ENCODE measurements at places on chromosomes 7 and 10.

DNA sequence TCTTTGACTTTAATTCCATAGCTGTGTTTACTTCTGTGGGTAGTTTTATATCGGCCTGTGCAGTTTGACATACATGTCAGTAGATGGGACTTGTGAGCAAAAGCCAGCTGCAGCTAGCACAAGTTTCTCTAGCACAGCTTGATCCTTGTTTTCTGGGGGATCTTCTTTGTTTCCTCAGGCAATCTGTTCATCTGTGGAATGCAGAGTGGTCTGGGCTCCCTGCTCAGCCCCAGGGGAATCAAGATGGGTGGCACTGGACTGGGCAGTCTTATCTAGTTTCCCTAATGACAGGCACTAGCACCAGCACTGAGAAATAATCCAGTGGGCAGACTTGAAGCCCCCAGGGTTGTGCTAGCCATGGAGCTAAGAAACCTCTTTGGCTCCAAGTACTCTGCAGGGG, 40.8 kb downstream of the CYP2C19 start:
- no peak for DNase-seq

- DNase-seq: no peak
These were observed 45.9 kb downstream of the C10orf71 start for GRCh38 chr10:49344840-49345239.

- no peak for DNase-seq
These were observed 448.1 kb downstream of the SORCS1 start for GRCh38 chr10:106716381-106716780.

DNA sequence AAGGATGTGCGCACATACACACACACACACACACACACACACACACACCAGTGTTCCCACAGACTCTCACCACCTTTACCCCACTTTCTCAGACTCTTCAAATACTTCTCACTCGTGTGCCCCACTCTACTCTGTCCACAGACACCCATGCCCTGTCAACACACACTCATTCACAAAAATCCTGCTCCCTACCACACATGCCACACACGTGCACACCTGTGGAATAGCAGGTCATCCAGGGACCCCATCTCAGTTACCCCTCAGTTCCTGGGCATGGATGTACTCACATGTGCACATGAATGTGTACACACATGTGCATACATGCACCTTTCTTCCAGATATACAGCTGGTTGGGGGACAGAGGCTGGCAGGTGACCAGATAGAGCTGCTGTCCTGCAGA, 142.9 kb downstream of the EMX2 start:
- no peak for DNase-seq

DNA sequence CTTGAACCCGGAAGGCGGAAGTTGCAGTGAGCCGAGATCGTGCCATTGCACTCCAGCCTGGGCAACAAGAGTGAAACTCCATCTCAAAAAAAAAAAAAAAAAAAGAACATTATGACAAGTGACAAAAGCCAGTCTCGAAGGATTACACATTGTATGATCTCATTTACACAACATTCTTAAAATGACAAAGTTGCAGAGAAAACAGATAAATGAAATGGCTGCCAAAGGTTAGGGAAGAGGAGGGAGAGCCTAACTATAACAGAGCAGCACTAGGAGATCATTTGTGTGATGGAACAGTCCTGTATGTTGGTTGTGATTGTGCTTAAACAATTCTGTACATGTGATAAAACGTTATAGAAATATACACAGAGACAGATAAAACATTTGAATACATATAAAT, 16.2 kb upstream of the CPVL start:
- DNase-seq: no peak

GRCh38 chr10:35324196-35324595, 12.1 kb upstream of the CCNY start:
- DNase-seq: no peak

DNA sequence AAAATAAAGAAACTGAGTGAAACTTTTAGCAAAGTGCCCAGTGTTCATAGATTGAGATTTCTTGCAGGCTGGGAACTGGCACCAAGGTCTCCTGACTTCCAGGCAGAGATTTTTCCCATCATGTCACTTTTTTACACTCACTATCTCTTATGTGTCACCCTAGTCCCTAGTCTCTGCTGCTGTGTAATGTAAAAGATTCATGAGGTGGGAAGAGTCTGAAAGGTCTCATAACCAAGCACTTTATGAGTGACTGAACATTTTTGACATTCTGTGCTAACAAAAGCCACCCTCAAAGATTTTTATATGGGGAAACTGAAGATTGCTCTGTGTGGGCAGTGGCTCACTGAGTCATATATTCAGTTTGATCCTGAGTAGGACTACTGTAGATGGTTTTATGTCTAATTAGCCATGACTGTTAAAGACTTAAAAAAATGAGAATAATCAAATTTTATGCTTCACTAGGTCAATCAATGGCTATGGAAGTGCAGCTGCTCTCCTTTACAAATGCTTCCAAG, 900.3 kb upstream of the SORCS1 start:
- DNase-seq: no peak

GRCh38 chr7:45434167-45434784, 139.9 kb upstream of the ADCY1 start:
- DNase-seq: no peak

DNA sequence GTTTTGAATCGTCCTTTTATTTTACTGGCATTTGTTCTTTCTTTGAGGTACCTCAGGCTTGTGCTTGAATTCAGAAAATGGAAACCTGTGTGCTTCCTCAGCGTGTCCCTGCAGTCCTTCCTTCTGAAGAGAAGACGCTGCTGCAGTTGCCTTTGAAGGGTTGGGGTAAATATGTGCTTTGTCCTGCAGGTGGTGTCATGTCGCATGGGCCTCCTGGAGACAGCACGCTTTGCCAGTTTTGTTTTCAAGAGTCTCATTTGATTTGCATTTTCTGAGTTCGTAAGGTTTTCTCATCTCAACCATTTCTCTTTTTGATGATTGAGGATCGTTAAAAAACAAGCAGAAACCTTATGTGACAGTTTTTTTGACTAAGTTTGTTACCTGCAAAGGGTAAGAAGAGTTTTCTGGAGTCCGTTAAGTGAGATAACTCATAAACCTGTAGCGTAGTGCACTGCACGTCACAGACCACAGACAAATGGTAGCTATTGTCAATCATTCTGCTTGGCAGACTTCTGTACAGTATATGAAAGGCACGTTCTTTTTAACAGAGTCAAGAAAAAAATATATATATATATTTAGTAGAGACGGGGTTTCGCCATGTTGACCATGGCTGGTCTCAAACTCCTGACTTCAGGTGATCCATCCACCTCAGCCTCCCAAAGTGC, 57.0 kb downstream of the CDC123 start:
- DNase-seq: peak; percentile 63

- DNase-seq: no peak
These were observed 33.1 kb upstream of the ADD3 start for GRCh38 chr10:109974504-109975191.

- no peak for DNase-seq
These were observed 281.4 kb upstream of the TAC1 start for GRCh38 chr7:97450516-97450915.

- DNase-seq: no peak
These were observed 79.3 kb downstream of the MKI67 start for GRCh38 chr10:128046953-128047290.

DNA sequence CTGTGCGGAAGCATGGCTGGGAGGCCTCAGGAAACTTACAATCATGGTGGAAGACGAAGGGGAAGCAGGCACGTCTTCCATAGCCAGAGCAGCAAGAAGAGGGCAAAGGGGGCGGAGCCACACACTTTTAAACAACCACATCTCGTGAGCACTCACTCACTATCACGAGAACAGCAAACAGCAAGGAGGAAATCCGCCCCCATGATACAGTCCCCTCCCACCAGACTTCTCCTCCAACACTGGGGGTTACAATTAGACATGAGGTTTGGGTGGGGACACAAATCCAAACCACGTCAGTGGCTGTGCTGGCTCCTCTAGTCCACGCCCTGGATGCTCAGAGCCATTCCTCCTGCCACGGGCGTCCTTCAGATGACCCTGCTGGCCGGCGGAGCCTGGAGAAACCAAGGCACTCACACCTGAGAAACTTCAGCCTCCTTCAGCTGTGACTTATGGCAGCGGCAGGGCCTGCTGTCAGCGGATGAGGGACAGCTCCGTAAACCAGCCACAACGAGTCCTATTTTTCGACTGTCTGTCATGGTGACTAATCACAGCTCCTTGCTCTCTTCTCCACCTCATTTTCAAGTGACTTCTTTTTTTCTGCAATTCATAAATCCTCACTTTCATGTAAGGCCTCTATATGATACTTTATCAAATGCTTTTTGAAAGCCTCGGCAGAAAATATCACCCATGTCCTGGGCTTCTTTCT, 167.9 kb upstream of the PFKP start:
- DNase-seq: no peak

- DNase-seq: no peak
These were observed 48.7 kb downstream of the BPGM start for GRCh38 chr7:134695321-134695860.

DNA sequence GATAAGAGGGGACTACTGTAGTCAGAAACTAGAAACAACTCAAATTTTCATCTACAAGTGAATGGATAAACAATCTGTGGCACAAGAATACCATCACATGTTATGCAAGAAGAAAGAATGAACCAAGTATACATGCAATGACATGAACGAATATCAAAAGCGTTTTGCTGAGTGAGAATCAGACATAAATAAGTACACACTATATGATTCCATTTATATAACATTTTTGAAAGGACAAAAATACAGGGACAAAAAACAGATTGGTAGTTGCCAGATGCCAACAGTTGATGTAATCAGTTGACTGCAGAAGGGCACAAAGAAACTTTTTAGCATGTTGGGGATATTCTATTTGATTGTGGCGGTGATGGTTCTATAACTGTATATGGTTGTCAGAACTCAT, 33.6 kb downstream of the CTNNA3 start:
- DNase-seq: no peak

DNA sequence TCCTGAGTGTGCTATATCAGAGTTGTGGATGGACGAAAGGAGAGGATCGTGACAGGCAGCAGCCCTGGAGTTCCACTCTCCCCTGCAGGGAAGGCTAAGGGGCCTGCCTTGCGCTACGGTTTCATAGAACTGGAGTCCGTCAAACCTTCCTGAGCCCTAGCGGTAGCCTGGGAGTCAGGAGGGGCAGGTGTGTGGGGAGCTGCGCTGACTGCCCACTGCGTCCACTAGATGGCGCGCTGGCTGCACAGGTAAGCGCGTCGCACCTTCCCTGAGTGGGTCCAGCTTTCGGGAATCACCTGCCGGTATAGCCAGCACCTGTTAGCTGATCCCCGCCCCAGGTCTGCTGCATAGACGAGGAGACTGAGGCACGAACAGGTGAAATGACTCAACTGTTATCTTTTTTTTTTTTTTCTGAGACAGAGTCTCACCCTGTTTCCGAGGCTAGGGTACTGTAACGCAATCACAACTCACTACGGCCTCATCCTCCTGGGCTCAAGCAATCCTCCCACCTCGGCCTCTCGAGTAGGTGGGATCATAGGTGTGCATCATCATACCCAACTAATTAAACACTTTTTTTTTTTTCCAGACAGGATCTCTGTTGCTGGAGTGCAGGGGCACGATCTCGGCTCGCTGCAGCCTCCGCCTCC, 20.2 kb upstream of the BAIAP2L1 start:
- peak; percentile 88 for DNase-seq

- no peak for DNase-seq
These were observed 98.1 kb downstream of the MBL2 start for GRCh38 chr10:52674474-52674873.

GRCh38 chr10:42924484-42924883, 141.9 kb downstream of the BMS1 start:
- DNase-seq: no peak

All from D341Med (cell line).